Activated T-cell treated with anti-CD3 and anti-CD28 coated beads, Interleukin-2, amount 50 U/mL, for 72 hours (primary cell): ENCODE measurements at places on chromosomes 12 and 14. TPM values are rescaled to one million over a fixed set of nuclear protein-coding genes. Genes with fewer than 3 reads are reported as not detected.

The KRT7 gene
- total RNA-seq, result 25.4 TPM

The ARMH4 gene
- total RNA-seq, result not detected

The REP15 gene
- total RNA-seq, result not detected

The ABCD2 gene
- total RNA-seq, result 10.0 TPM
